Central memory CD8-positive, alpha-beta T cell (primary cell): ENCODE measurements at places on chromosomes 13 and 19.

DNA sequence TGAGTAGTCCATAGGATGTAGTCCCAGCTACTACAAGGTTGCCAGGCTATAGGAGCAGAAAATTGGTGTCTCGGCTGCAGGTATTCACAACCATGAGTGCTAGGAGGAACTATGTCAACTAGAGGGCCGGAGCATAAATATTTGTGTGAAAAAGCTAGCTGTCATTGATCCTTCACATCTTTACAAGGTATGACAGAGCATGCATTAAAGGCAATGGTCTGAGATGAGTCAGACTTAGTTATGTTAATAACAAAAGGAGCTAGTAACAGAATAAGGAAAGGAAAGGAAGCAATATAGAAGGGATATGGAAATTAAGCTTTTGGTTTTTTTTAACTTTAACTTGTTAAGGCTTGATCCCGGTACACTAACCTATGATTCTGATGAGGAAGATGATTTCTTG is 40.9 kb upstream of the PSG9 start:
- no peak for DNase-seq

- no peak for DNase-seq
These were observed 12.5 kb downstream of the MICOS13 start for GRCh38 chr19:5667751-5668271.

- DNase-seq, result no peak
These were observed 6.9 kb downstream of the UPK1A start for GRCh38 chr19:35673121-35673804.

- DNase-seq, result peak; percentile 26
These were observed 176.9 kb downstream of the SHISA2 start for GRCh38 chr13:25874907-25875306.

DNA sequence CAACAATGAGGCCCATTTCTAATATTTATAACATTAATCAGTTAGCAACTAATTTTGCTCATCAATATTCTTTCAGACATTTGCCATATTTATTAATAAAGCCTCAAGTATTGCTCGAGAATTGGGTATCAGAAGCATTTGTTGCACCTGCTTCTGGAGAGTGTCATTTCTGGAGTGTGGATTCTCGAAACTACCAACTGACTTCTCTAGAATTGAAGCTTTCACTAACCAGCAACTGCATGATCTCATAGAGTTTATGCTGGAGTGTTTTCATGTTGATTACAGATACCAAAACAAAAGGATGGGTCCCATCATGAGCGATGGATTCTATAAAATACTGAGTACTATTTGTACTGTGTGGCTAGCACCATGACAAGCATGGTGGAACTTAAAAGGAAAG is 121.0 kb upstream of the SLC7A1 start:
- DNase-seq, result no peak

GRCh38 chr13:57527114-57527735 is 104.3 kb upstream of the PCDH17 start:
- DNase-seq, result no peak

- DNase-seq, result no peak
These were observed 12.2 kb downstream of the NUFIP1 start for GRCh38 chr13:44976949-44977583.

- no peak for DNase-seq
These were observed 20.5 kb downstream of the HAUS8 start for GRCh38 chr19:17054746-17055145.
